ENCODE measurements at places on chromosomes 6 and 20.
A peak's percentile ranks its signal among the peaks of the same experiment; 100 is the strongest.

GRCh38 chr6:77415706-77416105 lies 47.6 kb downstream of the HTR1B start:
- no peak for DNase-seq

DNA sequence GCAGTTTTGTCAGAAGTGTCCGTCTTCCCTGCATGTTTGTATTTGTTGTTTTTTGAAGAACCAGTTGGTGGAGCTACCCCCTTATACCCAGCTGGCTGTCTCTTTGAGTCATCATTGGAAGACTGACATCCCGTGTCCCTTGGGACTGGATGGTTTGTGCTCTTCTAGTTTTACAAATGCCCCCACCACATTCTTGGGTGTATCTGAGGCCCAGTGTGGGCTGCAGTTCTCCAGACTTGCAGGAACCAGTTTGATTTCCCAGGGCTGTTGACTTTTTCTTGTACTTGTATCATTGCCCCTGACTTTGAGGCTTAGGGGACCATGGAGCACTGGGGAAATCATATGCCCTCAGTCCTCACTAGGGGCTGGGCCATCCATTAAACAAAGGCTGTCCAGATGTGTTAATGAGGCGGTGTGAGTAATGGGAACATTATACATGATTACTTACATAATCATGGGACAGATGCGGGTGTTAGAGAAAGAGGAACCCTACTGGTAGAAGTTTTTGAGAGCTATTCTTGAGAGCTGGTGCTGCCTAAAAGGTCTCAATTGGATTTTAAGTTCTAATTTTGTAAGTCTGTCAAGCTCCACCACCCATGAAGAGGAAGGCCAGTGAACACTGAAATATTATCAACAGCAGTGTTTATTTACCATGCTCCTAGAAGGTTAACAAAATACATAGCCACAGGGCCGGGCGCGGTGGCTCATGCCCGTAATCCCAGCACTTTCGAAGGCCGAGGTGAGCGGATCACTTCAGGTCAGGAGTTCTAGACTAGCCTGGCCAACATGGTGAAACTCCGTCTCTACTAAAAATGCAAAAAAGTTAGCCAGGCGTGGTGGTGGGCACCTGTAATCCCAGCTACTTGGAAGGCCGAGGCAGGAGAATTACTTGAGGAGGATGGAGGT lies 8.5 kb downstream of the JARID2 start:
- no peak for DNase-seq

DNA sequence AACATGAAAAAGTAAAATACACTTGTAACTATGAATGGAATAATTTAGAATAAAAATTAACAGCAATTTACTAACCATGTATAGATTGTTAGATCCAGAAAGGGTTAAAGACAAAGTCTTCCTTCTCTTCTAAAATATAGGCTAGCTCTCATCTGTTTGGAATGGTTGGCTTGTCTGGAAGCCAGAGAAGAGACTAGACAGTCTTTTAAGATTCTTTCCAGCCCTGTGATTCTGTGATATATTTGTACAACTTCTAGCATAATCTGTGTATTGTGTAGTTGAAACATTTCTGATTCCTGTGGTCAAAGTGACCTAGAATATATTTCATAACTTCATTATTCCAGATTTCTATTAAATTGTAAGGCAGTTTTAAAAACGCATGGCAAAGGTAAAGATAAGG lies 196.6 kb downstream of the UST start:
- DNase-seq = no peak

DNA sequence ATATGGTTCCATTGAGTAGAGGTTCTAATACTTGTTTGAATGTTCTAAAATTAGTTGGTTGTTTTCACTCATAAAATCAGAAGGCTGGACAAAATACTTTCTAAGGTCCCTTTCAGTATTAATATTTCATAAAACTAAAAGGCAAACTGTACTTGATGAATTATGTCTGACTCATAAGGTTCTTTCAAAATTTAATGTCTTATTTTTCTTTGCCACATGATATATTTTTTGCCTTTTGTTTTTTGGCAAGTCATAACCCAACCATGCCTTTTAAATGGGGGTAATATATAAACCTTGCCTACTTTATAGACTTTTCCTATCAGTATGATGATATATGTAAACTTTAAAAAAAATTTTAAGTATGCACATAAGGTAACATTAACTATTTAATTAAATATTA lies 244.7 kb downstream of the PTPRK start:
- no peak for DNase-seq

DNA sequence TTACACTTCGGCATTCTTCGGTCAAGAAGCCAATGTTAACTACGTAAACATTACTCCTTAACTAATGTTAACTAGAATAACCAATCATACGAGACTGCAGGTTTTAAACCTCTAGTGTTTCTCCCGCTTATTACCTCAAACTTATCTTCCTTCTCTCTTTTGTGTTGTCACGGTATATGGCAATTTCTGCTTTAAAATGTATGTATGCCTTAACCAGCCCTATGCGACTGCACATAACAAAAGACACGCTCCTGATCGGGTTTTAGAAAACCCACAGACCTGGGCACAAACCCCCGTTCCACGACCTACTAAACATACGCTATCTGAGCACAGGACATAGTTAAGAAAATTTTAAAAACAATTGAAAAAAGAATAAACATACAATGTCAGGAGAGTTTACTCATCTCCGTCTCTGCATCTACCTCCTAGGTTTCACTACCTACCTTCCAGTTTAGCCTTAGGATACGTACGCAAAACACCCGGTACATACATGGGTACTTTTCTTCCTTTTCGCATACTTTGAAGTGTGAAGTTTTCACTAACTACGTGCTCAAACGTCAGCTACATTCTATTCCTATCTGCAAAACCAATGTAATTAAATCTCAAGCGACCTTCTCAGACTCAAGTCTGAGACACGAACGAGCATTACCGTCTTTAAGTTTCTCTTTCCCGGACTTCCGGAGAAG lies 1.1 kb downstream of the CD164 start:
- DNase-seq = no peak

DNA sequence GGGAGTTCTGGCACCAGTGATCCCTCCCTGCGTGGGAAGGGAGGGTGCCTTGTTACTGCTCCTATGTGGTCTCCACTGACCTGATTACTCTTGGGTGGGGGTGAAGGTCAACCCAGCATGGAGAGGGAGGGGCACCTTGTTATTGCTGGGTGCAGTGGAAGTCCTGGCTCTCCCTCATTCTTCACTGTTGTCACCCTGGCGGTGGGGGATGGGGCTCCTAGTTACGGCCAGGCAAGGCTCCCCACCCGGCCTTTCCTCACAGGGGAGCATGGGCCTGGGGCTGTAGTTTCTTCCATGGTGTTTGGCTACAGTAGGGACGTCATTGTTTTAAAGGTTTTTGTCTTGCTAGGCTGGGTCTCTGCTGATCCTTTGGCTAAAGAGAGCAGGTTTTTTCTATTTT lies 40.8 kb downstream of the PACSIN1 start:
- DNase-seq = no peak

GRCh38 chr6:168381726-168382458 lies 59.1 kb upstream of the SMOC2 start:
- no peak for DNase-seq

DNA sequence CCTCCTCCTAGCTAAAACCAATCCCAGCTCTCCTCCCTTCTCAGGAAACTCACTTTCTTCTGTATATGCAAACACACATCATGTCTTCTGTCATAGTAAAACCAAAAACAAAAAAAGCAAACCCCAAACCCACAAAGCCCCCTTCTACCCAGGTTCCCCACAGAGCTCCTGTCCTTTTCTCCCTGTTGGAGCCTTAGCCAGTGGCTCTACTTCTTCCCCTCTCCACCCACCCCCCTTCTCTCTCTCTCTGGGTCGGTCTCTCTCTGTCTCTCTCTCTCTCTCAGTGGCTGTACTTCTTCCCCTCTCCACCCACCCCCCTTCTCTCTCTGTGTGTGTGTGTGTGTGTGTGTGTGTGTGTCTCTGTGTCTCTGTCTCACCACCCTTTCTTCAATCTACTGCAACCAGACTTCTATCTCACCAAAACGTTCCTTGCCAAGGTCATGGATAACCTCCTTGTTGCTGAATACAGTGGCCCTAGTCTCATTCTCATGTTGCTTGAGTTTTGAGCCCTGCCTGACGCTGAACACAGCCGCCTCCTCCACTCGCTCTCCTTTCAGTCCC lies 8.7 kb upstream of the OSER1 start:
- no peak for DNase-seq

- no peak for DNase-seq
These were observed 65.3 kb upstream of the ID4 start for GRCh38 chr6:19771753-19772336.

- no peak for DNase-seq
These were observed 64.0 kb downstream of the BMP2 start for GRCh38 chr20:6831461-6831860.

GRCh38 chr6:63174173-63174572 lies 37.1 kb upstream of the FKBP1C start:
- no peak for DNase-seq

DNA sequence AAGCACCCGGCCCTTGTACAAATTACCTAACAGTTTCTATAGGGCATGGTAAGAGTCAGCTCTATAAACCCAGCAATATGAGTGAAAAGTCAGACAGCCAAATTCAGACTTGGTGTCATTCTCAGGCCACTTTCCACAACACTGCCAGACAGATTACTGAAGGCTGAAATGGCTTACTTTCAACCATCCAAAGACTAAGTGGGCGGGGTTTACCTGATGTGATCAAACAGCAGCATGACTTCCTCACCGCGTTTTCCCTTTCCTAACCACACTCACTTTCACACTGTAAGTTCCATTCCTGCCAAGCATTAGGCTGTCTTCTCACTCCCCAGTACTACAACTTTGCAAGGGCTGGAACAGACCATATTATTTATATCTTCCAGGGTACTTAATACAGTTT lies 85.9 kb downstream of the SMLR1 start:
- DNase-seq = peak; percentile 8

DNA sequence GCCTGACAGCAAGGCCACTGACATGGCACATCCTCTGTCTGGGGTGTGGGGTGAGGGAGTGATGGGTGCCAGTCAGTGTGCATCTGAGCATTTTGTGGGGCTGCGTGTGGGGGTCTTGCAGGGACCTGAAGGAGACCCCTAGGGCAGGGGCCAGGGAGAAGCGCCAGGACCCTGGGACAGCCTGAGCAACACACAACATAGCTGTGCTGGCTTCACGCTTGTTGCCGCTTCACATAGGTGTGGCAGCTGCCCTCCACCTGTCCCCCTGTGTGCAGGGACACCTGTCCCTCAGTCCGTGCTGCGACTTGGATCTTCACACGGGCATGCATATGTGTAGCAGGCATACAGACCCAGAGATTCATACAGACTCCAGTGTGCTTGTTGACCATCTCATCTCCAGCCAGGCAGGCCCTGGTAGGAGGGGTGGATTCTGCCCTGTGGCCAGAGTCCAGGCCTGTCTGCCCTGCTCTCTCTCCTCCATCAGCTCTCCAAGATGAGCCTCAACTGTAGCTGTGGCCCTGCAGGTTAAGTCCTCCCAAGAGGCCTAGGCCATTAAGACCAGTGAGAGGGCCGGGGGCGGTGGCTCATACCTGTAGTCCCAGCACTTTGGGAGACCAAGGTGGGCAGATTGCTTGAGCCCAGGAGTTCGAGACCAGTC lies 3.2 kb upstream of the NPBWR2 start:
- DNase-seq = no peak

DNA sequence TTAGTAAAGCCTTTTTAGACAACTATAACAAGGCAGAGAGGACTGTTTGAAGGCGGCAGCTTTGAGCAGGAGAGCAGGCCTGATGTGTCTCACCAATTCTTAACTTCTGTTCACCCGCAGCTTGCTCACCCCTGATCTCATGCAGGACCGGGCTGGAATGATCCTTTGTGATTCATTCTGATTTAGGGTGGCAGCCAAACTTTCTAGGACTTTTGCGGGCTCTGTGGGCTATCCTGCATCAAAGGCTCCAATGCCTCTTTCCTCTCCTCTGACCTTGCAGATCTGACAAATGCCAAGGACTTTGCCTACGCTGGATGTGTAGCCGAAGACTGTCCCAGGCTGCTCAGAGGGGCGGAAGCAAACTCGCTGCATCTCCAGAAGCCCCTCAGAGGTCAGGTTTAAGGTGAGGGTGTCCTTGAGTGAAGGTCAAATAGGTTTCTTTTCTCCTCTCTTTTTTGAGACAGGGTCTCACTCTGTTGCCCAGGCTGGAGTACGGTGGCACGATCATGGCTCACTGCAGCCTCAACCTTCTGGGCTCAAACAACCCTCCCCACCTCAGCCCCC lies 72.3 kb downstream of the VEGFA start:
- DNase-seq = no peak

DNA sequence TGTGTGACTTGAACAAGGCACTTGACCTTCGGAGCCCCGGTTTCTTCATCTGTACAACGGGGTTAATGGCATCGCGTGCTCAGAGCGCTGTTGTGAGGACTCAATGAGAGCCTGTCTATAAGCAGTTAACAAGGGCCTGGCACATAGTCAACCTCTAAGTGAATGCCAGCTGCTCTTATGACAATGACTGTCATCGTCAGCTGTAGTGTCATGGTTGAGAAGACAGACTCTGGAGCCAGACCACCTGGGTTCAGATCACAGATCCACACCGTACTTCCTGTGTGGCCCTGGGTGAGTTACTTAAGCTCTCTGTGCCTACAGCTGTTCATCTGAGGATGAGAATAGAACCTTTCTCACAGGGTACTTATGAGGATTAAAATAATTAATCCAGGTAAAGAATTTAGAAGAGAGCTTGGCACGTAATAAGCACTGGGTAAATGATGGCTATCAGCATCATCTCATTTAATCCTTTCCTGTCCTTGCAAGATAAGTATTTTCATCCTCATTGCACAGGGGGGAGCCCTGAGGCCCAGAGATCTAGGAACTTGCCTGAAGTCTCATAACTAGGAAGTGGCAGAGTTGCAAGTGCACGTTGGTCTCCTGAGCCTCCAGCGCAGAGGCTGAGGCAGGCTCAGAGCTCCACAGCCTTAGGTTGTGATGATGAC lies 105.3 kb downstream of the EYA2 start:
- no peak for DNase-seq

DNA sequence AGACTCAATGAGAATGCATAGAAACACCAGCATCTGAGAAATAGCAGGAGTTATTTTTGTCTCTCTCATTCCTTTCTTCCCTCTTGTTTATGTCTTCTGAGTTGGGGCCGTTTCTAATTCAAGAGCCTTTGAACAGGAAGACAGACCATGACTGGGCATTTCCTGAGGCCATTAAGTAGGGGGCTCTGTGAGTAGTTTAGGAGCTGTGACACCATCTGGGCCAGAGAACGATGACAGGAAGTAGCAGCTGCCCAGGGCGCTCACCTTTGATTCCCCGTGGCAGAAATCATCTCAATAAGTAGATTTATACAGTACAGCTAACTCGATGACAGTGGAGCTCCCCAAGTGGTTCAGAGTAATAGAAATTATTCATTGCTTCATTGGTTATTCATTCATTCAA lies 298.4 kb upstream of the PLN start:
- DNase-seq = no peak

DNA sequence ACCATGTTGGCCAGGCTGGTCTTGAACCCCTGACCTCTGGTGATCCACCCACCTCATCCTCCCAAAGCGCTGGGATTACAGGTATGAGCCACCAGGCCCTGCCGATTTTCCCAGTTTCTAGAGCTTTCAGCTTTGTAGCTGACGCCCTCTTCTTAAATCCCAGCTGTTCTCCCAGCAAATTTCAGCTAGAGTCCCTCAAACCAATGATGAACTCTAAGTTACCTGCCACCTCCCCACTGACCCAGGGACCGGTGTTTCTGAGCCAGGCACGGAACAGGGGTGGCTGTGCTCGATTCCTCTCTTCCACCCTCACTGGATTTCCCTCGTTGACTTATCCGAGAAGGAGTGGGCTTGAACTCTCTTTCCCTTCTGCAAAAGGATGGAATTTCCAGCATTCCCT lies 39.1 kb downstream of the SUN5 start:
- no peak for DNase-seq

- peak; percentile 75 for DNase-seq
These were observed 43.6 kb downstream of the MUC22 start for GRCh38 chr6:31053873-31054272.
